ENCODE measurements at places on chromosomes 6 and 20.

GRCh38 chr20:46635514-46636136, 15.6 kb downstream of the SLC13A3 start:
- no peak for DNase-seq

GRCh38 chr6:48150701-48151100, 39.7 kb upstream of the PTCHD4 start:
- DNase-seq = no peak

- no peak for DNase-seq
Measured at GRCh38 chr6:55040102-55040848, 134.0 kb upstream of the HCRTR2 start.

- no peak for DNase-seq
Measured at GRCh38 chr6:100160930-100161329, 166.9 kb upstream of the MCHR2 start.

DNA sequence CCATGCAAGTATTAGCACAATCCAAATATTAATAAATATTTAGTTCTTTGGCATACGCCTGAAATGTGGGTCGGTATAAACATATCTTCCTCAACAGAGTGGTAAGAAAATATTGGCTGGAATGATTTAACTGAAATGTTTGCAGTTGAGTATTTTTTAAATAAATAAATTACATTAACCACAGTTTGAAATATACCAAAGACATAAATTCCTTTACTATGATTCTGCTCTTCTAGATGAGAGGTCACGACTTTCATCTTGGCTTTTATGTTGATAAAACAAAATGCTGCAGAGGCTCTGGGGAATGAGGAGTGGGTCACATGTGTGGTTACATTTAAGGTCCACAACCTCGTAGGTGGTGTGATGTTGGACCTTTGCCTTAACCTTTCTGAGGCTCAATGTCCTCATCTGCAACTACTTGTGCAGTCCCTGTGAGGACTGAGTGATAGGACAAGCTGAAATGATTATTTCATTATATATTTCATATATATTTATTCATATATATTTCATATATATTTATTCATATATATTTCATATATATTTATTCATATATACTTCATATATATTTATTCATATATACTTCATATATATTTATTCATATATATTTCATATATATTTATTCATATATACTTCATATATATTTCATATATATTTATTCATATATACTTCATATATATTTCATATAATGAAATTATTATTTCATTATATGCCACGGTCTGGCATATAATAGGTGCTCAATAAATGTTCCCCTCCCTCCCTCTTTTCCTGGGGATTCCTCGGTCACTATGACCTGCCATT, 107.4 kb downstream of the SAMD5 start:
- DNase-seq = no peak

DNA sequence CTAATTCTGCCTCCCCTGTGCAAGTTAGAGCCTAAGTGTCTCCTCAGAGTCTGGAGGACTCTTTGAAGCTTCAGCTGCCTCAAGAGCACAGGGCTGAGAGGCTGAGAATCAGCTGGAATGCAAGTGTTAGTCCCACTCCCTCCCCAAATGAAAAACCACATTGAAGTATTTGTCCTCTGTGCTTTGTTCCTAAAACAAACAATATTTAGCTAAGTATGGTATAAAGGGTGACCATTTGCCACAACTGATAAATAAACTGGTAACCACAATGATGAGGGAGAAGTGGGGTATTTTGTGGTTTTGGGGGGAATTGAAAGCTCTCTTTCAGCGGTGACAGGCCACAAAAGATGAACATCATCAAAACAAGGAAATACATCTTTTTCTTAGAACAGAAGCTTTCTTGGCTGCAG, 91.7 kb upstream of the HDDC2 start:
- DNase-seq = no peak

GRCh38 chr6:160004419-160005175, 35.7 kb downstream of the IGF2R start:
- no peak for DNase-seq

GRCh38 chr20:60219984-60220562, 261.9 kb downstream of the CDH26 start:
- DNase-seq = no peak

DNA sequence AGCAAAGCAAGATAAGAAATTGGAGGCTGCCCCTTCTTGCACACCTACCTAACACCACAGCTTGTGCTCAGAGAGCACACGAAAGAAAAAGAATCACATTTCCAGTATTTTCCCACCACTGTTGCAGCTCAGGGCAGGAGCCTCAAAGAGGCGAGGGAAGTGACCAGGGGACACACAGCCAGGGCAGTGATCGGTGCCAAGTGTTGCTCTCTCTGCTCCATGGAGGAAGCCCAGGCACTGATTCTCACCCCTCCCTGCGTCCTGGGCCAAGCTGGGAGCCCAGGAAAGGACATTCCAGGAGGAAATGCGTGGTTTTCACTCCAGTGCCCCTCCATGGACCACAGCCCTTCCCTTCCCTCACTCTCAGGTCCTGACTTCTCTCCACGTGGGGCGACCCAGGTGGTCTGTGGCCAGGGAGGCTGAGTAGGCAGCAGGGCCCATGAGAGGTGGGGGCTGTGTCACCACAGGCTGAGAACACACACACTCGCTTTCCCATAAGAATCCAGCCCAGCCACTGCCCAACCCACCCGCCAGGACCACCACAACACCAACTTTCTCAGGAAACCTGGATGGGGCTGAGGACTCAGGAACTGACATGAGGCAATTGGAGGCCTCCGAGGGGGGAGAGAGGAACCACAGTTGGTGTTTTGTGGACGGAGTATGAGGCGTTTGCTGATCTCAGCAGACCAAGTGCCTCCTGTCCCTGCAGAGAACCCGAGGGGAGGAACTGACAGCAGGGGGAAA, 81.7 kb upstream of the MAFB start:
- no peak for DNase-seq

- no peak for DNase-seq
Measured at GRCh38 chr6:161242779-161243693, 30.8 kb downstream of the AGPAT4 start.

DNA sequence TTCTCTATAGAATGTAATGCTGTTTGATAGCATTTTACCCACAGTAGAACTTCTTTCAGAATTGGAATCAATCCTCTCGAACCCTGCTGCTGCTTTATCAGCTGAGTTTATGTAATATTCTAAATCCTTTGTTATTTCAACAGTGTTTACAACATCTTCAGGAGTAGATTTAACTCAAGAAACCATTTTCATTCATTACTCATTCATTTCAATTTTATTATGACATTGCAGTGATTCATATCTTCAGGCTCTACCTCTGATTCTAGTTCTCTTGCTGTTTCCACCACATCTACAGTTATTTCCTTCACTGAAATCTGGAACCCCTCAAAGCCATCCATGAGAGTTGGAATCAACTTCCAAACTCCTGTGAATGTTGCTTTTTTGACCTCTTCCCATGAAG, 93.7 kb downstream of the ZFAND3 start:
- no peak for DNase-seq

DNA sequence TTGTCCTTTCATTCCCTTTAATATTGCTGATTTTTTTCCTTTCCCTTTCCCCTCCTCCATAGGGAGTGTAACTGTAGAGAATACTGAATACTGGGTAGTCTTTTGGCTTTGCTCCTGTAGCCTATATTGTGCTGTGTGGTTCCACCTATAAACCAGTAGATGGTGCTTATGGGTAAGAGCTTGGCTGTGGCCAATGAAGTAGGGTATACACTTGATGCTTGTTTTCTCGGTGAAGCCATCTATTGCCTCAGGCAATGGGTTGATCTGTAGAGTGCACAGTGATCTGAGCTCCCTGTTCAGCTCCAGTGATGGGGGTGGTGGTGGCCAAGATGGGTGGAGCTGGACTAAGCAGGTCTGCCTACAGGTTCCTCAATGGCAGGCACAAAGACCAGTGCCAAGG, 203.3 kb upstream of the IMPG1 start:
- DNase-seq = no peak

GRCh38 chr20:5592823-5593739, 157.1 kb upstream of the SHLD1 start:
- no peak for DNase-seq

- DNase-seq = no peak
Measured at GRCh38 chr20:16580620-16581019, 7.4 kb upstream of the KIF16B start.

DNA sequence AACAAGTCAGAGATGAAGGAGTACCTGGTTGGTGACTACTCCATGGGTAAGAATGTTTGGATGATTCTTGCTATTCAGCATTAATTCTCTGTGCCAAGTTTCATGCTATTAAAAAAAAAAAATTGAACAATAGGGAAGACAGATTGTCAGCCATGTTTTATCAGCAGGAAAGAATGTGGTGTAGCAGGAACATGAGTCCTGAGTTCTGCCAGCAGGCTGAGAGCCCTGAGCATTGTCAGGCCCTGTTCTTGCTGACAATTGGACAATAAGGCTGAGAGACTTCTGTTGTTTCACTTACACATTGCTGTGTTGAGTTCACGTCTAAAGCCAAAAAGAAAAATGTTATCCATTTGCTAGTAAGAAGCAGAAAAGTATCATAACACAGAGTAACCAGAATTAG, 70.4 kb upstream of the SMIM28 start:
- DNase-seq = no peak

DNA sequence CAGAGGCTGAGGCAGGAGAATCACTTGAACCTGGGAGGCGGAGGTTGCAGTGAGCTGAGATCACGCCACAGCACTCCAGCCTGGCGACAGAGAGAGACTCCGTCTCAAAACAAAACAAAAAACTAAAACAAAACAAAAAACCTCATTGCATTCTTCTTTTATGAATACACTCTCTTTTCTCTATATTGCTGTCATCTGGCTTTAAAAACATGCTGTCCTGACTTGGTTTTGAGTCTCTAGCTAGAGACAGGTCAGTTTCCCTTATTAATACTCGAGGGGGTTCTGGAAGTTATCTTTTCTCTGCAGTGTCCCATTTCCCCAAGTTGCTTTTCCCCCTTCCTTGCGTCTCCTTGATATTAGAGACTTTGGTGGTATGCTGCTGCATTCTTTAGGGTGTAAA, 50.9 kb downstream of the RIOK1 start:
- DNase-seq = no peak

DNA sequence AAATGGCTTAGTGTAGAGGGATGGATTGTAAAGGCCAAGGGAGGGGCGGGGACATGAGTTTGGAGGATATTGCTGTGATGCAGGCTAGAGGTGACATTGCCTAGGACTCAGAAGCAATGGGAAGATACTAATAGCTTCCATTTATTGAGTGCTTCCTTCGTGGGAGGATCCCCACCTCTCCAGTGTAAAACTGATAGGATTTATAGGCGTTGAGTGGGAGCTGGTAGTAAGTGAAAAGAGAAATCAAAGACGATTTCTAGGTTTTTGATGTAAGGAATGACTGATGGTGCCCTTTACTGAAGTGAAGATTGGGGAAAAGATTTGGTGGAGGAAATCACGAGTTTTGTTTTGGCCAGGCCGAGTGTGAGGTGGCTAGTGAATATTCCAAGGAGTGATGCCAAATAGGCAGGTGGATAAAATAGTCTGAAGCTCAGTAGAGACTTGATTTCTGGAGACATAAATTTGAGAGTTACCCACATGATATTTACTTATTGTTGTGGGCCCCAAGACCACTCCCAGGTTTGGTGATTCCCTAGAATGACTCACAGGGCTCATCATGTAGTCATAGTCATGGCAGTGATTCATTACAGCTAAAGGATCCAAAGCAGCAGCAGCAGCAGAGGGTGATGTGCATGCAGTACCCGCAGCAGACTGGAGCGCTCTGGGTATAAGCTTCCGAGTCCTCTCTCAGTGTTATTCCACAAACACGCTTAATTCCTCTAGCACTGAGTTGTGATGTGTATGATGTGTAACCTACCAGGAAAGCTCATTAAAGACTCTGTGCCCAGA, 10.2 kb downstream of the RPRD1B start:
- DNase-seq = peak; percentile 55

DNA sequence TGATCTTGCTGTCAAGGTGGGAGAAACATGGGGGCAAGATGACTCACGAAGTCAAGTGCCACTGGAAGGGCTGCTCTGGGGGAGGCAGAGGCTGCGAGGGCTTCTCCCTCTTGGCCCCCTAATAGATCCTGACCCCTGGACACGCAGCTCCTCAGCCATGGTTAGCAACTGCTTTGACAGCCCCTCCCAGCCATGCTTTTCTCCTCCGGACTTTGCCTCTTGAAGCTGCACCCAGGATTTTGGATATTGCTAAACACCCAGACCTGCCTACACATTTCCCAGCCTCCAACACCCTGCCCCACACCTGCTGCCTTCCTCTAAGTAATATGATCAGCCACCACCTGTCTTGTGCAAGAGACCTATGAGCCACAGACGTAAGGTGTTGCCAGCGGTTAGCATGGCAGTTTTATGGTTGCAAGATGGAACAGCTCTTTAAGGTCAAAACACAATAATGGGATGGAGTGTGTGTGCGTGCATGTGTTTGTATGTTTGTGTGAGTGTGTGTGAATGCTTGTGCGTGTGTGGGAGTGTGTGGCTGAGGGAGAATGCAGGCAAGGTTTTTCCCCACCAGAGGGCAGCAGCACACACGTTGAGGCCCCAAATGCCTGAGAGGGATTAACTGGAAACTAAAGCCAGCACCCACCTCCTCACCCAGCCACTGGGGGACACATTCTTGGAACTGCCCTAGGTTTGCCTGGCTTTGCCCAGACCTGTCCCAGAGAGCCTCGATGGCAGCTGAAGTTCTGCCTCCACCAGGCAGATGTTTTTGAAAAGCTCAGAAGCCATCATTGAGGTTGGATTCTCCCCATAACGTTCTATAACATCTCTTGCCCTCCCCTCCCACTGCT, 2.5 kb downstream of the IP6K3 start:
- peak; percentile 47 for DNase-seq

DNA sequence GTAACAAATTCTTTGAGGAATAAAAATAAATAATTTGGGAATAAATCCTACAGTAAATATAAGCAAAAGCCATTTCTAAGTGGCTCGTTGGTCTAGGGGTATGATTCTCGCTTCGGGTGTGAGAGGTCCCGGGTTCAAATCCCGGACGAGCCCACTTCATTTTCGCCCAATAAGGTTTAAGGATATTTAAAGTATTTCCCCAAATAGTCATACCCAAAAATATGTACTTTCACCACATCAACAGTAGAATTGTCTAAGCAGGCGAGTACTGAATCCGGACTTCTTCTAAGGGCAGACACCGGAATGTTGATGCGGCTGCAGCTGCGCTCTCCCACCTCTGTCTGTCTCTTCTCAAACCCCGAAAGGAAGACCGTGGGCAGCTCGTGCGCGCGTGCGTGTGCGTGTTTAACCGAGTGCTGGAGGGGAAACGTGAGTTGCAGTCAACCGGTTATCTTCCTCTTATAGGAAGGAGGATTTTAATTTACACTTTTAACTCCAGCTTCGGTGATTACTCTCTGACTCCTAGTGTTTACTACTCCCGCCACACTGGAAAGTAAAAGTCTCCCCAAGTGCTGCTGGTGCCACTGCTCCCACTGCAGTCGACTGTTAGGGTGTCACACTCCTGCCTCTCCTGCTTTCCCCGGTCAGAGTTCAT, 155.7 kb upstream of the PRSS16 start:
- peak; percentile 74 for DNase-seq
